Kidney tubule cell (primary cell): ENCODE measurements at places on chromosomes 4 and X.

DNA sequence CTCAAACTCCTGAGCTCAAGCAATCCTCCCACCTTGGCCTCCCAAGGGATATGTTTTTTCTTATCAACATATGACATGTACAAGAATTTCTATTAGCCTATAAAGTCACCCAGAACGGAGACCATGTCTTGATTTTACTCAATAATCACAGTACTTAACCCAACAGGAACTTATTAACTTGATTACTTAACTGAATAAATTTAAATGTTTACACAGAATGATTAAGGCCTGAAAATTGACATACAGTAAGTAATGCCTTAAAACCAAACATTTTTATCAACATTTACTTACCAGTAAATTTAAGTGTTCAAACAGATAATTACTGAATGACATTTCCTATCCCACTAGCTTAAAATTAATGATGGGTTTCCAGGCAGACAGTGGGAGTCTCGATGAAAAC lies 25.4 kb downstream of the EIF4E start:
- DNase-seq = no peak

GRCh38 chrX:129733335-129733734 lies 5.4 kb upstream of the XPNPEP2 start:
- no peak for DNase-seq

GRCh38 chrX:30883138-30883537 lies 5.9 kb downstream of the TAB3 start:
- no peak for DNase-seq

DNA sequence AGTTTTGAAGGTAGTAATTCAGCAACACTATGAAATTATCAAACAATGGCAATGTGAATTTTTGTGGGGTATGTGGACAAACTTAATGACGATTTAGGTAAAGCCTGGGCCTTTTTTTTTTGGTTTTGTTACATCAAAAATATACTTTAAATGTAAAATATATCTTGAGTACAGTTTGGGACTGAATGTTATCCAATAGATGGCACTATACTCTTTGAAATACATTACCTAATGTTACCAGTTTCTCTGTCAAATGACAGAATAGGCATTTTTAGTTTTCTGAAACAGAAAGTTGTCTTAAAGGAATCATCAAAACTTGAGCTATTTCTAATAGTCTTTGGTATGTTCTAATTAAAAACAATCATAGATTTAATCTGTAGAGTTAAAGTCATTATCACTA lies 1651.9 kb downstream of the C4orf33 start:
- no peak for DNase-seq

- no peak for DNase-seq
These were observed 246.7 kb downstream of the PALLD start for GRCh38 chr4:168743601-168744000.

- no peak for DNase-seq
These were observed 505.2 kb downstream of the ZNF674 start for GRCh38 chrX:46040001-46040400.

DNA sequence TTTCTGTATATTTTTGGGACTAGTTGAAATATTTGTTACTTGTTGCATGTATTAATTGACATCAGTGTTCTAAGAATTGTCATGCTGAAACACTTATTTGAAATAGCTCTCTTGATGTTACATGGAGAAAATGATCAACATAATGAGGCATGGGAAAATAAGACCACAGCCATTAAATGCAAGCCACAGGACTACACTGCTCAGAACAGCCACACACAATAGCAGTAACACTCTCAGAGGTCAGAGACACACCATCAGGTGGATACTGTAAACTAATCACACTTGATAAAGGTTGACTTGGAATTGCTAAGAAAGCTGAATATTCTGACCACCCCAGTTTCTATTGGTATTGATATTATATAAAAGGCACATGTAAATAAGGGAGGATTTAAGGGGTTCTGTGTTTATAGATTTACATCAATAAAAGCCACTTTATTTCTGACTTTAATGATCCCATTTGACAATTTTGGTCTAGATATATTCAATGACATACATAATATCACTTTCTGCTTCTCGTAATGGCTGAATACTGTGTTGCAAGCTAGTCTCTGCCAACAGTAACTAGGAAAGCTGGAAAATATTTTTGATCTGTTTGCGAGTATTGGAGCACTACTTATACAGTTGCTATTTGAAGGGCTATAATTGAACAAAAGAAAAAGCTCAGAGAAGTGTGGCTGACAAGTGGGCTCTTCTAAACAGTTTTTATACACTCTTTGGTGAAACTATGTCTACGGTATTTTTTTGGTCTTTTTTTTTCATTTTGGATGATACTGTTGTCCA lies 876.5 kb upstream of the INTU start:
- no peak for DNase-seq

DNA sequence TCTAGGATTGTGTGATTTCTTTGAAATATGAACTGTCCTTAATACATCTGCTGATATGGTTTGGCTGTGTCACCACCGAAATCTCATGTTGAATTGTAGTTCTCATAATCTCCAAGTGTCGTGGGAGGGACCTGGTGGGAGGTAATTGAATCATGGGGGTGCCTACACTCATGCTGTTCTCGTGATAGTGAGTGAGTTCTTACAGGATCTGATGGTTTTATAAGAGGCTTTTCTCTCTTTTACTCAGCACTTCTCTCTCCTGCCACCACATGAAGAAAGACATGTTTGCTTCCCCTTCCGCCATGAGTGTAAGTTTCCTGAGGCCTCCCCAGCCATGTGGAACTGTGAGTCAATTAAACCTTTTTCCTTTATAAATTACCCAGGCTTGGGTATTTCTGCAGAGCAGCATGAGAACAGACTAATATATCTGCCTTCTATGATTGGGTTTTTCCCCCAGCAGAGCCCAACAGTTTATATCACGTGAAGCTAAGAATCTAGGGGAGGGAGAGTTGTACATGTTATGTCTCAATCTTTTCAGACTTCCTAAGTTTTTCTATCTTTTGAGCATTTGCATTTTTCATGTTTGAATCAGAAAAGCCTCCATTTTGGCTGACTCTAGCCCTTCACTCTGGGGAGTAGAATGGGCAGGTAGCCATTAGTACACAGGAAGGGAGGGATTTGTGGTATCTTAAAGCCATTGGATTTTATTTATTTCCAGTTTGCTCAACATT lies 58.9 kb downstream of the PLAC1 start:
- no peak for DNase-seq

GRCh38 chr4:76984127-76984526 lies 34.6 kb downstream of the SEPTIN11 start:
- DNase-seq = no peak

GRCh38 chrX:30521440-30522182 lies 56.0 kb downstream of the TASL start:
- peak; percentile 43 for DNase-seq

DNA sequence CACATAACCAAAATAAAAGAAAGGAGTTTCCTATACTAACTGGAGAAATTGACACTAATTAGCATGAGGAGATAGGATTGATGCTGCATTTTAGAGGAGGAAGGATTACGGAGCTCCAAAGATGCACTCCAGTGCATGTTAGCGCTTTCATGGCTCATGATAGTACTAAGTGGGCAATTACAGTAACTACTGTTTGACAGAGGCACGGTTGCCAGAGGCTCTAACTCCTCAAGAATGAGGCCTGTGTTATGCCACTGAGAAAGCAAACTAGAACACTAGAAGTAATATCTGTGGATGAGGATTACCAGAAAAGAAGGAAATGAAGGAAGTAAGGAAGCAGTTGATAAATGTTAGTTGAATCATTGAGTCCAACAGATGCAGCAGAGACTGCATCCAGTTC lies 19.6 kb upstream of the PDGFC start:
- DNase-seq = no peak

- DNase-seq = no peak
These were observed 780.0 kb upstream of the MAGEB2 start for GRCh38 chrX:29435396-29435795.

GRCh38 chrX:150546711-150547153 lies 21.7 kb upstream of the MTM1 start:
- DNase-seq = no peak

DNA sequence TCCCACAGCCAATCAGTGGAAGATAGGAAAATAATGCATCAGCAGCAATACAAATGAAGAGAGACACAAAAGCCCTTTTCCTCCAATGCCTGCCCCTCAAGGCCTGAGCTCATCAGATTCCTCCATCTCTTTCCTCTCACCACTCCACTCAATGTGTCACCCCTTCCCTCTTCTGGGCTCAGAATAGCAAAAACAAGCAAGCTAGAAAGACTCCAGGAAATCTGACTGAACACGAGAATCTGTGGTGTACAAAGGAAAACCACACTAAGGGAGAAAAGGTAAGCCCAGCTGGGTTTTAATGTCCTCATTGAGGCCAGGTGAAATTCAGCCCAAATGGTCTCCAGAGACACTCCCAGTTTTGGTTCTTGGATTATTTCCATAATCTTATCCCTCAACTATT lies 46.3 kb downstream of the ARHGEF9 start:
- no peak for DNase-seq

DNA sequence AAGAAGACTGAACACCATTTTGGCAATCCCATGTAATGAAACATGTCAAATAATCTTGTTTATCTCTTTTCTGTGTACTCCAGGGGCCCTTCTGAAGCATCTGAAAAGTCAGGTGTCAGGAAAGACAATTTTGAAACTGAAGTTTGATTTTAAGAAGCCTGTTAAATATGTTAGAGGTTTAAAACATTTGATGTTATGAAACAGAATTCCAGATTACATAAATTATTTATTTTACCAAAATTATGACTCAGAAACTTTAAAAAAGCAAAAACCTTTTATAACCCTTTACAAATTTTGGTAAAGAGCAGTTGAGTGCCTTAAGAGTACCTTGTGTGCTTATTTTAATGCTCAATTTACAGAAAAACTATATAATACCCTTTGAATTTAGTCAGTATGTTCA lies 130.8 kb downstream of the PAPSS1 start:
- no peak for DNase-seq

GRCh38 chr4:153488006-153488891 lies 22.1 kb downstream of the TMEM131L start:
- DNase-seq = no peak

DNA sequence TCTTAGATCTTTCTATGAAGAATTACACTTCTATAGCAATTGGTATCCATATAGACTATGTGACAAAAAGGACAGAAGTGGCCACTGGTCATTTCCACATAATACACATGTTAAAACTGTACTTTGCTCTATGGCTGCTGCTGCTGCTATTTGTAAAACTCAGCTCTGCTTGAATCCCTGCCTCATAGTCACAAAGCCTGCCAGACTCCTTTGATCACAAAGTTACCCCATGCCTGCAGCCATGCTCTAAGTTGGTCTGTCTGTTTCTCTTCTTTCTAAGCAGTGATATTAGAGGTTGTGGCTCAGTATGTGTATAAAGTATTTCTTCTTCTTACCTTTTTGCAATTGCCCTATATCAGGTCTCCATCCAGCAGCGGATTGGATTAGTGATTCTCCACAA lies 210.9 kb downstream of the GRID2 start:
- DNase-seq = no peak

- DNase-seq = peak; percentile 59
These were observed 227.2 kb downstream of the COX18 start for GRCh38 chr4:72842323-72842722.

- peak; percentile 17 for DNase-seq
These were observed 2.2 kb downstream of the AR start for GRCh38 chrX:67545893-67546495.

DNA sequence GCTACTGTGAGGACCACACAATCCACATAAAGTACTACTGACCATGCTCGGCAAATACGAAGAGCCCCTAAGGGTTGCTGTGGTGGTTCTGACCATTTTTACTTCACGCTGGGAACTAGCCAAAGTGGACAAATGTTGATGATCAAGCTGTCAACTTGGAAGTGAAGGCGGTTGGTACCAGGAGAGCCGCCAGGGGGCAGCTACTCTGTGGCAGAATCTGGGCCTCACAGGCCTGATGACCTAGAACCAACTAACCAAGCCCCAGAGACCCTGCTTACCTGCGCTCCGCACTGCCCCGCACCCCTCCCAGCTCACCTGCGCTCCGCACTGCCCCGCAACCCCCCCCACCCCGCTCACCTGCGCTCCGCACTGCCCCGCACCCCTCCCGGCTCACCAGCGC lies 5.6 kb downstream of the GAK start:
- DNase-seq = no peak

DNA sequence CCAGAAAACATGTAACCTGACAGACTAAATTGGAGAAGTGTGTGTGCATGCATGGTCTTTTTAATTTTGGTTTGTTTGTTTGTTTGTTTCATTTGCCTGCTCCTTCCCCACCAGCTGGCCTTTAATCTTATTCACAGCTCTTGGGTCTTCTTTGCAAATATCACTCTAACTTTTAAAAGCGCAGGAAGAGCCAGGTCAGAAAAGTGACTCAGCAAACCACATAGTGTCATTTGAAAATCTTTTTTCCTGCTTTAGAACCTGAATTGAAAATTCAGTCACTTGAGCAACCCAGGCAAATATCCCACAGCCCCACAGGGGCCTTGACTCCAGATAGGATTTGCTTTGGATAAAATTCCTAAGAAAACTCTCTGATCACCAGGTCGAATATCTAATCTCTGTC lies 4.6 kb downstream of the TMEM255A start:
- DNase-seq = peak; percentile 24

GRCh38 chr4:878796-879728 lies 53.1 kb downstream of the GAK start:
- DNase-seq = no peak

- DNase-seq = peak; percentile 38
These were observed 44.8 kb downstream of the BANK1 start for GRCh38 chr4:101835121-101835904.

DNA sequence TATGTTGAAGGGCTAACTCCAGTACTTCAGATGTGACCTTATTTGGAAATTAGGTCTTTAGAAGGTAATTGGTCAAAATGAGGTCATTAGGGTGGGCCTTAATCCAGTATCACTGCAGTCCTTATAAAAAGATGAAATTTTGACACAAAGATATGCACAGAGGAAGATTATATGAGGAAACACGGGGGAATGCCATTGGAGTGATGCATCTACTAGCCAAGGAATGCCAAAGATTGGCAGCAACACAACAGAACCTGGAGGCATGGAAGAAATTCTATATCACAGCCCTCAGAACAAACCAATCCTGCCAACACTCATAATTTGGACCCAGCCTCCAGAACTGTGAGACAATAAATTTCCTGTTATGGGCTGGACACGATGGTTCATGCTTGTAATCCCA lies 17.6 kb downstream of the TRIM61 start:
- DNase-seq = no peak

DNA sequence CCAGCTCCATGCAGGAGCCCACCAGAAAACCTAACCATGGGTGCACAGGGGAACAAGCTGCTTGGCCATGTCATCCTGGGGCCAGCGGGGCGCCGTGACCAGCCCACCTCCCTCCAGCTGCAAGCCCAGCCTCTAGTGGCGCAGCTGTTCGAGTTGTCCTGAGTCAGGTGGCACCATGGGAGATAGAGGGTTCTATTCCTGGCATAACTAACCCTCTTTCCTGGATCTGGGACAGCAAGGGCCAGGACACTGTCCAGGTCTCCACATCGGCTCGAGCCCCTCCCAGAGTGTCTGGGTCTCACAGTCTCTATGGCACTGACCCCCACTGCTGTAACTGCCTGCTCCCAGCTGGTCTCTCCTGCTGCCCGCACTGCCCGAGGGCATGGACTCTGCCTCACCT lies 16.7 kb downstream of the ABLIM2 start:
- no peak for DNase-seq

- DNase-seq = no peak
These were observed 142.4 kb downstream of the KLHL8 start for GRCh38 chr4:87077914-87078585.

- no peak for DNase-seq
These were observed 113.9 kb downstream of the GRIA3 start for GRCh38 chrX:123298026-123298425.

GRCh38 chr4:23235628-23236390 lies 543.1 kb downstream of the GBA3 start:
- DNase-seq = peak; percentile 62
